Endothelial cell of coronary artery (primary cell): ENCODE measurements at places on chromosomes 6 and 20. TPM values are rescaled to one million over a fixed set of nuclear protein-coding genes. Genes with fewer than 3 reads are reported as not detected.

Gene TUBB
- total RNA-seq = 474 and 495 TPM in 2 replicates

Gene TBXT
- total RNA-seq = not detected in 2 replicates

Gene CCNC
- 61.5 and 94.6 TPM in 2 replicates for total RNA-seq

Gene GSTA3
- not detected in 2 replicates for total RNA-seq

Gene CHD6
- total RNA-seq = 20.4 and 26.8 TPM in 2 replicates

Gene PNPLA1
- total RNA-seq = not detected in 2 replicates

Gene CCN6
- total RNA-seq = not detected in 2 replicates

Gene CCDC170
- 0.09 and 0.27 TPM in 2 replicates for total RNA-seq

Gene UBE2C
- 9.7 and 23.3 TPM in 2 replicates for total RNA-seq

Gene MOXD1
- total RNA-seq = 0.09 TPM in 1 of 2 replicates, not detected in the other

Gene RRAGD
- total RNA-seq = 0.09 TPM in 2 replicates

Gene ZNFX1
- 33.9 and 44.7 TPM in 2 replicates for total RNA-seq

Gene COX7A2
- 102 and 167 TPM in 2 replicates for total RNA-seq
